ENCODE measurements at places on chromosomes 7 and 10.

- DNase-seq = no peak
Observed at GRCh38 chr7:72335561-72336381, 76.4 kb downstream of the CALN1 start.

DNA sequence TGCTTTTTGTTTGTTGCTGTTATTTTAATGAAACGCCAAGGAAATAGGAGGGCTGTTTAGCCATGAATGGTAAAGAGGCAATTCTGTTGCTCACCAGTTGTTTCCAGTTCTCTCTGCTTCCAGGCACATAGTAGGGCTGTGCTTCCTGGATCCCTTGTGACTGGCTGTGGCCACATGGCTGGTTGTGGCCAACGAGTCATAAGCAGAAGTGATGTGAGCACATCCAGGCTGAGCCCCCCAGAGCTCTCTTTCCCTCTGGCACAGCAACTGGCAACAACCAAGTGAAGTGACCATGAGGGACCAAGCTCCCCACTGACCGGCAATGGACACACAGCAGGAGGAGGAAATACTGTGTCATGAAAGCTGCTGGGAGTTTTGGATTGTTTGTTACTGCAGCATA is 10.3 kb downstream of the GRID1 start:
- DNase-seq = no peak

DNA sequence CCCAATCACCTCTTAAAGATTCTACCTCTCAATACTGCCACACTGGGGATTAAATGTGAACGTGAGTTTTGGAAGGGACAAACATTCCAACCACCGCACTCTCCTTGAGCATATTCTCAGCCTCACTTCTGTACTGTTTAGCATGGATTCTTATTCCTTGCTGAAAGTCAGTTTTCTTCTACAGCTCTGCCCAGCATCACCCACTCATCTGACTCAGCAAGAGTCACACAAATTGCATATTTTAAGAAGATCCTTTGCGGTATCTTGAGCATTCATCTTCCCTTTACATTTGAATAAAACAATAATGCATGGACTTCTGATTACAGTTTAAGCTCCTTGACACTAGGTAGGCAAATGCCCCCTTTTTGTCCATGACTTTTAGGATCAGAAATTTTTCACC is 251.6 kb upstream of the MKLN1 start:
- no peak for DNase-seq

GRCh38 chr7:116242178-116242577 is 31.8 kb downstream of the TES start:
- DNase-seq = no peak

DNA sequence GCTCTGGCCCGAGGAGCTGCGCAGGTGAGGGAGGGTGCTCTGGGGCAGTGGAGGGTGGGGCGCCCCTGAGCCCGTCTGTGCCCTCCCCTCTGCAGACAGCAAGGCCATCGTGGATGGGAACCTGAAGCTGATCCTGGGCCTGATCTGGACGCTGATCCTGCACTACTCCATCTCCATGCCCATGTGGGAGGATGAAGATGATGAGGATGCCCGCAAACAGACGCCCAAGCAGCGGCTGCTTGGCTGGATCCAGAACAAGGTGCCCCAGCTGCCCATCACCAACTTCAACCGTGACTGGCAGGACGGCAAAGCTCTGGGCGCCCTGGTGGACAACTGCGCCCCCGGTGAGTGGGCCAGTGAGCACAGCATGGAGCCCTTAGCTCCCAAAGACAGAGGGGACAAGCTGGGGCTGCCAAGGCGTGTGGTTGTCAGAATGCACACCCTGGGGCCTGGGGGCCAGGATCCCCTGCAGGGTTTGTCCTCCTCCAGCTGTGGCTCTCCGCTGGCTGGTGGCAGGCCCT is 5.1 kb downstream of the FLNC start:
- no peak for DNase-seq

- DNase-seq = no peak
Observed at GRCh38 chr10:71912431-71912830, 51.8 kb upstream of the CHST3 start.

DNA sequence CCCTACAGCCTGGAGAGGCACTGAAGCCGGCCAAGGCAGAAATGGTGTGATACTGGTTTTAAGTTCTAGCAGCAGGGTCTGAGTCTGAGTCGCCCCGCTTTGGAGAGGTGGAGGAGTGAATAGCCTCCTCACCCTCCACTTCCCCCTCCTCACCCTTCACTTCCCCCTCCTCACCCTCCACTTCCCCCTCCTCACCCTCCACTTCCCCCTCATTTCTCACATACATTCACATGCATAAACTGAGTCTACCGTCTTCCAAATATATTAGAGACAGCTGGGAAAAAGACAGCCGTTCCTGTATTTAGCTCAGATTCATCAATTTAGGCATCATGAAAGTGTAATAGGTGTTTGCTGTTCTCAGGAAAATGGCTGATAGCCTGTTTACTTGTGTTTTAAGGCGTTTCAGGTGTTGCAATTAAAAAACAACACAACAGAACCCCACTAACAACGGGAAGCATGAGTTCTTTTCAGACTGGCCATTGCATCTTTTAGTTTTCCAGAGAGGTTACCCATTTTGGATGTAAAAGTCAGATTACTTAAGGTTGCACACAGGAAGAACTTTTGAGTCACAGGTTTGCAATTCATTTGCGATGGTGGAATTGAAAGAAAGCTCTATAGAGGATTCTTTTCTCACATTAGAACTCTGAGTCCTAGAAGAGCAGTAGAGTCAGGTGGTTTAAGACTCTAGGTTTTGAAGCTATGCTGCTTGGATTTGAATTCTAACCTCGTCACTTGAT is 861 bp downstream of the NRBF2 start:
- no peak for DNase-seq

GRCh38 chr10:93695740-93696139 is 6.7 kb downstream of the FRA10AC1 start:
- no peak for DNase-seq

DNA sequence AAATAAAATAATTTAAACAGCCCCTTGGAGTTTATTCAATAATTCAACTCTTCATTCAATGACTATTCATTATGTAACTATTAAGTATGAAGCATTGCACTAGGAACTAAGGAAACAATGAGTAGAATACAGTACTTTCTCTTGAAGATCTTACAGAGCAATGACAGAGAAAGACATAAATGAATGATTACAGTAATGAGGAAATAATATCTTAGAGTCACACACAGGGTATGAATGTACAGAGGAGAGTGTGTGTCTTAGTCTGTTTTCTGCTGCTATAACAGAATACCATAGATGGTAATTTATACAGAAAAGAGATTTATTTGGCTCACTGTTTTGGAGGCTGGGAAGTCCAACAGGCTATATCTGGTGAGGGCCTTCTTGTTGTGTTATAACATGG is 120.5 kb upstream of the NRBF2 start:
- DNase-seq = no peak

DNA sequence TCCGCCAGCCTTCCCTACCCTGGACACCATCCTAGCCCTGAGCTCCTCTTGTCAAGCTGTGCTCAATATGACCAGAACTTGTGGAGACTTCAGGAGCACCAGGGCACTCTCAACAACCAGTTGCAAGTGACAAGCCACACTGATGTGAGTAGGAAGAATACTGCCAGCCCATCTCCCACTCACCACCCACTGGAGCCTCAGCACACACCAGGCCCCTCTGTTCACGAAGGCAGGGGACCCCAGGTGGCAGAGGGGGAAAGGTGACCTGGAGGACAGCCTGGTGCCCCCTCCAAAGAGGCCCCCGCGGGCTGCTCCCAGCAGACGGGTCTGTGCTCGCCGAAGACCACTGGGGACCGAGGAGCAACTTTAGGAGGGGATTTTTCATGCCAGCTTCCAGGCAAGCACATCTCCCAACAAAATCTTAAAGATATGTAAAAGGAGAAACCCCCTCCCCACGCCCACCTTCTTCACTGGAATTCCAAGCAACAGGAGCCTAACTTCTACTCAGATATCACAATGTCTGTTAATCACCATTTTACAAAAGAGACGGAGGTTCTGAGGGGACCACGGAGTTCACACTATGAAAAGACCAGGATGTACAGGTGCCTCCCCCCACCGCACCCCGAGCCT is 1.0 kb downstream of the MMD2 start:
- DNase-seq = no peak

- DNase-seq = no peak
Observed at GRCh38 chr7:16660702-16661464, 14.9 kb downstream of the BZW2 start.

GRCh38 chr7:80346704-80347103 is 165.2 kb downstream of the GNAT3 start:
- no peak for DNase-seq

- DNase-seq = no peak
Observed at GRCh38 chr7:5448378-5449037, 24.9 kb upstream of the TNRC18 start.

- no peak for DNase-seq
Observed at GRCh38 chr10:63412304-63412703, 53.5 kb downstream of the JMJD1C start.

DNA sequence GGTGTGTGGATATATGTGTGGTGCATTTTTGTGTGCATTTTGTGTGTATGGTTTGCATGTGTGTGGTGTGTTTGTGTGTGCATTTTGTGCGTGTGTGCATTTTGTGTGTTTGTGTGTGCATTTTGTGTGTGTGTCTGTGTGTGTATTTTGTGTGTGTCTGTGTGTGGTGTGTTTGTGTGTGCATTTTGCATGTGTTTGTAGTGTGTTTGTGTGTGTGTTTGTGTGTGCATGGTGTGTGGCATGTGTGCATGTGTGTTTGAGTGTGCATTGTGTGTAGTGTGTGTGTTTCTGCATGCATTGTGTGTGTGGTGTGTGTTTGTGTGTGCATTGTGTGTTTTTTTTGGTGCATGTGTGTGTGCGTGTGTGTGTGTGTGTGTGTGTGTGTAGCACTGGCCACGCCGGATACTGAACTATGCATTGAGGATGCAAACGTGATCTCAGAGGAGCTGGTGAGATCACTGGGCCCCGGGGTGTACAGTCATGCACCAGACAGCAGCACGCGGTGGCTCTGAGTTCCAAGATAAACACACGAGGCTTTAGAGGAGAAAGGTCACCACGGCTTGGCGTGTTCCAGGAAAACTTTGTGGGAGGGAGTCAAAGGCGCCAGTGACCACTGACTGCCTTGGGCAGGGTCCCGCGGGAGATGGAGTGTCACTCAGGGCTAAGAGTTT is 106.6 kb upstream of the SHH start:
- no peak for DNase-seq

DNA sequence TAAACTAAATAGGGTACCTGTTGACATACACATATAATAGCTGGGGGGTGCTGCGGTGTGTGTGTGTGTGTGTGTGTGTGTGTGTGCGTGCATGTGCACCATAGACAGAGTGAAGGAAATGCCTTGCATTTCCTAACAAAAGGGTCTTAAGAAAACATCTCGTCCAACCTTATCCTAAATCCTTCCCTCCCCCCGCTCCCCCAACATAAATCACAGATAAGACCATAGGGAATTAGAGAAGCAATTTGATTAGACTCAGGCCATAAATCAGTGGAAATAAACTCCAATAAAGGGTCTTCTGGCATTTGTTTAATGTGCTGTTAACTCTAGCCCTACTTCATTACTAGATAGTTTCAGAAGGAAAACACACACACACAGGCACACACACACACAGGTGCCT is 148.5 kb downstream of the PPP1R17 start:
- no peak for DNase-seq

DNA sequence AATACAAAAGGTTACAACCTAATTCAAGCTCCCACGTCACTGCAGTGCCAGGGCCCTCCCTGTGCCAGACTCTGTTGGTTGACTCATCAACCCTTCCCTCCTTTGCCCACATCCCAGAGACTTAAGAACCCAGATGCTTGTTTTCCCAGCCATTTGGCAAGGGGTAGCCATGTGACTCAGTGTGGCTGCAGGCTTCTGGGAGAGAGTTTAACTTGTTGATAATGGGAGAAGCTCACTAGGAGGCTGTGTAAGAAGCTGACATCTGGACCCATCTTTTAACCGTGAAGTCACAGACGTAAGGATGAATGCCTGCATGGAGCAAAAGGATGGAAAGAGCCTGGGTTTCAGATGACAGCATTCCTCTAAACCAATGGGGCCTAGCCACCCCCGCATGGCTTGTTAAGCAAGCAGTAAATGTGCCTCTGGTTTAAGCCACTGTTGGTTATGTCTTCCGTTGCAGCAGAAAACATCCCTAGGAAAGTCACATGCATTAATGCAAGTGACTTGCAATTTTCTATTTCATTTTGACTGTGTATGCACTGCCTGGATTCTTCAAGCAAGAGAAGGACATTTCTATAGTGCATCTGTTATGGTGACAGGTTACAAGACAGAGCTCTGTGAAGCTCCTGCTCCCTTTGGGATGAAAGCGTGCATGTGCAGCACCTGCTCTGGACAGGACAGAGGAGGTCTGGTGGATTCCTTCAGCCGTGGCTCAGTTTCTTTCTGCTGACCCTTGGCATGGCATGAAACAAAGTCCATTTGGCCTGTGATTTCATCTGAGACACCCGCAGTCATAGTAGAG is 57.5 kb upstream of the CREB5 start:
- no peak for DNase-seq

DNA sequence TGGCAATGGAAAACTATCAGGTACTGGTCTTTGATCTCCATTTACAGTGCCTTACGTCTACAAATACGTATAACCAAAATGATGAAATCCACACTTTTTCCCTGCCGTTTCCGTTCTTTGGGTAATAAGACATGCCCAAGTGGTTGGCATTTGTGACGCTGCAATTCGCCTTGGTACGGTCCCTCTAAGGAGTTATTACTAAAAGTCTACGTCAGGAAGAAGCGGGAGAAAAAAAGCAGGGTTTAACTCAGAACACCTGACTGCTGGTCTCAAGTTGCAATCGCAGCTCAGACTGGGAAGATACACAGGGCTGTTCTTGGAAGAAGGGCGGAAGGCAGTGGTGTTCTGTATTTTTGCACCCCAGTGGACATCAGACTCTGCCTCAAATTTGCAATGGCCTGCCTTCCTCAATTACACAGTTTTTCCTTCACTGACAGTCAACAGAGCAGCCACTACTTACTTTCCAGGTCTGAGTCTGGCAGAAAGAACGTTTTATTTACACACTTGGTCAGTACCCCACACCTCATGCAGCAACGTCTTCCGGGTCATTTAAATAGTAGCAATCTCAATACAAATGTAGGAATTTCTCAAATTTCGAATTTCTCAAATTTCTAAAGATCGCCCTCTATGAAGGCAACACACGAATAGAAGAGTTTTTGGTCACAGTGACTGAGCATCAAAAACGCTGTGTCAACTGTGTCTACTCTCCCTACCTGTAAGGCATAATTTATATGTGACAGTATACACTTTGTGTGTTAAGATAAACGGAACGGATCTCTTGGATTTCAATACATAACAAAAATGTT is 2.1 kb downstream of the BAIAP2L1 start:
- no peak for DNase-seq
